Brain (organoid and tissue), 16 donors: ENCODE measurements at places on chromosomes 5 and 9.
A peak's percentile ranks its signal among the peaks of the same experiment; 100 is the strongest.

DNA sequence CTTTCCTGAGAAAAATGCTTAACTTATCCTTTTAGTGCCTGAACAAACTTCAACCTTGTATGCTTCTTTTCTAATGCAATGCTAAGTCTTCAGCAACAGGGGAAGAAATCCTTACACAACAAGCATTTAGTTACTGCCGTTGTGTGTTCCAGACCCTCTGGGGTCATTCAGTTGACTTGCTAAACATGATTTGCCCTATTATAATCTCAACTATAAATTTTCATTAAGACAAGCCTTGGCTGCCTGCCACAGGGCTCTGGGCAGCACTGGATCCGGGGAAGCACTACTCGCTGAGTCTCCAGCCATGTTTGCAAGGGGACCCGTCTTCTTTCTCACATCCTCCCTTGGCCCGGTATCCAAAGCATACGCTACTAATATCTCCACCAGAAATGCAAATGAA, 58.1 kb downstream of the PTCH1 start:
- no peak for DNase-seq

DNA sequence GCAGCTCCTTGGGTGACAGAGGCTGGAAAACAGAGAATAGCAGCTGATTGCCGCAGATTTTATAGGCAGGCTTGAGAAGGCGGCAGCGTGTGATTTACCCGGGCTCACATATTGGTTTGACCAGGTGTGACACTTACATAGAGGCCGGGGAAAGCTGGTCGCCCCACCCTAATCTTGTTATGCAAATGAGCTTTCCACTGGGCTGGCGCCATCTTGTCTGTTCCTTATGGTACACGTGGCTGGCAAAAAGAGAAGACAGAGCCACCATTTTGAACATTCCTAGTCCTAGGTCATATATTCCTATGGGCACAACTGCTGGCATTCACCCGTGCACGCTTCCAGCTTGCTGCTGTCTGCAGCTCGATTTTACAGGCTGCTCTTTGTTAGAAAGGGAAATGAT, 11.3 kb upstream of the SPZ1 start:
- DNase-seq = no peak

GRCh38 chr9:92408747-92409478, 4.5 kb upstream of the OGN start:
- no peak for DNase-seq

DNA sequence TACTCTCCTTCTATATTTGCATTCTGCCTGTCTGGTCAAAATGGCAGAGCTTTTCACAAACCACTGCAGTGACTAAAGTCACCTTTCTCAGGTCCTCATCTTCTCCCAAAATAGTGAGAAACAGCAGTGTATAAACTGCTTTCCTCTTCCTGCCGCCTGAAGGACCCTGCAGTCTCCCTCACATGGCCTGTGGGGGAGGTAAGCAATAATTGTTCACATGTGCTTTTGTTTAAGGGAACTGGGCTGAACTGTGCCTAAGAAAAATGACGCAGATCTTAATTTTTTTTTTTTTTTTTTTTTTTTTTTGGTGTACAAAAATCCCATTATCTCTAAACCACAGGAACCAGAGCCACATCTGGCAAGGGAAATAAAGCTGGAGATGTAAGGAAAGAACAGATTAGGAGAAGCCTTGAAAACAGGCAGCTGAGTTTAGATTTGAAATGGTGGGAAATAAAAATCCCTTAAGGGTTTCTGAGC, 131.7 kb upstream of the VLDLR start:
- DNase-seq = no peak

GRCh38 chr5:20000416-20000815, 12.4 kb upstream of the CDH18 start:
- DNase-seq = no peak

GRCh38 chr9:120324996-120325642, 254.8 kb downstream of the CDK5RAP2 start:
- peak; percentile 3 for DNase-seq

DNA sequence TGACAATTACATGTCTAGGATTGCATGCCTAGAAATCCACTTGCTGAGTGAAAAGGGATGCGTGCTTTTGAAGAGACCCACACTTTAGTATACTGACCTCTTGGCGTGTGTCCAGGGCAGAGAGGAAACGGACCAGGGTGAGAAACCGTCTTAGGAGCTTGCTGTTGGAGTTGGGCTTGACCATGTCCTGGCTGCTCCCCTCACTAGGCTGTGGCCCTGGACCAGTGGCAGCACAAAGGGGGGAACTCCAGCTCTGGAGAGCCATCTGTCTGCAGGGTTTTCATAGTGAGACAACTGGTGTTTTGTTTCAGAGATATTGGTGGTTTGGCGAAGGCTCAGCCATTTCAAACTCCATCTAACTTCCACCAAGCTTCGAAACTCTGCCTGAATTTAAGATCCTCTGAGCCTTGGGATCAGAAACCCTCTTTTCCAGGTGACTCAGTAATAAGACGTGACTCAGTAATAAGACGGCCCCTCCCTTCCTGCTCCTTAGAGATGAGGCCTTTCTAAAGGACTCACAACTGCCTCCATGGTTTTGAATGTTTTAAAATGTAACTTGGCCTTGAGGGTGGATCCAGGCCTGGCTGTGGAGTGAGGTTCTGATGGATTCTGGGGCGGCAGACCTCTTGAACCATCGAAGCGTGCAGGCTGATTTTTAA, 165.8 kb downstream of the MELK start:
- DNase-seq = no peak

- no peak for DNase-seq
Measured at GRCh38 chr5:37626266-37626665, 213.6 kb downstream of the GDNF start.

DNA sequence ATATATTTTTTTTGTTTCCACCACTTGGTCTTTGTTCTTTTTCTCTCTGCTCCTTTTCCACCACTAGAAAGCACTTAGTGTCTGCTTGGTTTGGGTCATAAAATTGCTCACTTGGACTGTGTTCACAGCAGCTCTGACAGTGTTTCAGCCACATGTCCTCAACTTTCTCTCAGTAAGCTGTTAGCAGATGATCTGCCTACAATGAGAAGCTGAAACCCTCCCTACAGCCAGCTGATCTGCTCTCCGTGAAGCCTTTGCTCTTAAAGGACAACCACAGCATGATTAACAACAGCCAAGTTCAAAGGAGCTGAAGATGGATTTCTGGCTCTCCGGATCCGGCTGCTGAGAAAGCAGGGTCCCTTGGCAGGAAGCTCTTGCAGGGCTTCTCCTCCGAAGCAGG, 31.6 kb downstream of the PRLR start:
- DNase-seq = peak; percentile 26

GRCh38 chr5:149011084-149011483, 51.8 kb downstream of the SH3TC2 start:
- no peak for DNase-seq

DNA sequence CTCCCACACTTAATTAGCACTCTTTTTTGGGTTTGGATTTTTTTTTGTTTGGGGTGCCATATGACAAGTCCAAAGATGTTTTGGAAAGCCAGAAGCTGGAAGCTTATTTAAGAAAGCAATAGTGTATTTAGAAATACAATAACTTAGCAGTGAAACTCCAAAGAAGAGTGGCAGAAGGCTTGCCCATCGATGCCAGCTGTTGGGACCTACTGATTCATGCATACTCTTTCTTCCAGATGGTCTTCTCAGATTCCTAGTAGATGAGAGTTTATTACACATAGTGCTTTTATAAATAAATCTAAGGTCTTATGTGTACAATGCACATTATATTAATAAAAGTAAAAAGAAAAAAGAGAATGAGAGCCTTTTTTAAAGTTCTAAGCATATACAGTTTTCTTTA, 374.6 kb downstream of the OSTF1 start:
- DNase-seq = no peak

DNA sequence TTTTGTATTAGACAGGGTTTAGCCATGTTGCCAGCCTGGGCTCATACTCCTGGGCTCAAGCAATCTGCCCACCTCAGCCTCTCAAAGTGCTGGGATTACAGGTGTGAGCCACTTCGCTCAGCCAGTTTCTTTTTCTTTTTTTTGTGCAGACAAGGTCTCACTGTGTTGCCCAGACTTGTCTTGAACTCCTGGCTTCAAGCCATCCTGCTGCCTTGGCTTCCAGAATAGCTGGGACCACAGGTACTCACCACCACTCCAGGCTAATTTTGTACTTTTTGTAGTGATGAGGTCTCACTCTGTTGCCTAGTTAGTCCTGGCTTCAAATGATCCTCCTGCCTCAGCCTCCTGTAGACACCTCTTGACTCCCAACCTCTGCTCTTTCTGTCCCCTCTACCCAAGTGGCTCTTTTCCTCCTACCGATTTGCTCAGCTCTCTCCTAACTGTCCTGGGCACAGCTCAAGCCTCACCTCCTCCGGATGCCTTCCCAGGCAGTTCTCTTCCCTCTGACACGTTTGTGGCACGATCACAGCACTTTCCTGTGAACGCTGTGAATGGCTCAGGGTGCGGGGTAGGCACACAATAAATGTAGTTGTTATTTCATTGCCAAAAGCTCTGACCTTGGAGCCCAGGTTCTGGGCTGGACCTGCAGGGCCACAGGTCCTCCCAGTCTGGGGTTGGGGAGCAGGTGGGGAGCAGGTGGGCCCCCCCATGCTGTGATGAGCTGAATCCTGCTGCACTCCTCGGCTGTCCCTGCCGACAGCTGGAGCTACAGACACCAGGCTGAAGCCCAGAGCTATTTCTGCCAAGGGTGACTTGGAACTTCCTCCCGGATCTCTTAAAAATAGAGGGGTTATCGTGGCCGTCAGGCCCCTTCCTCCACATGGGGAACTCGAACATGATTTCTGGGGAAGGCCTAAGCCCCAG, 23.9 kb downstream of the GFI1B start:
- no peak for DNase-seq

GRCh38 chr9:77534376-77535057, 113.6 kb downstream of the GNA14 start:
- DNase-seq = peak; percentile 30

- DNase-seq = no peak
Measured at GRCh38 chr9:28378231-28378630, 805.0 kb upstream of the C9orf72 start.

- no peak for DNase-seq
Measured at GRCh38 chr5:31534527-31535046, 2.5 kb downstream of the C5orf22 start.

DNA sequence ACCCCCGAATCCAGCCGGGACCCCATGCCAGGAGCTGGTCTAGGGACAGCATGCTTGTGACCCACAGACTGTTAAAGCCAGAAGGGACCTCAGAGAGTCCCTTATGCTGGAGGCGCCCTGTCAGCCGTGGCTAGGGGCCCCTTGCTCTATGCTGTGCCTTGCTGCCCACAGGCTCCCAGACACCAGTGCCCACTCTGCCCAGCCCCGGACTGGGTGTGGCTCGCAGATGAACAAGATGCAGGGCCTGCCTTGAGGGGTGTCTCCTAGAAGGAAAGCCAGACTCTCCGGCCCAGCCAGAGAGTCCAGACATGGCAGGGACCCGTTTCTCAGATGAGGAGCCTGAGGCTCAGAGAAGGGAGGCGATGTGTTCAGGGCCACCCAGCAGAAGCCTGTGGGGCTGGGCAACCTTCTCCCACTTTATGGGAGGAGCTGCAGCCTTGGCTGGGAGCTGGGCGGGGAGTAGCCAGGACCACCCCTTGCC, 85.7 kb downstream of the LMX1B start:
- DNase-seq = no peak

- no peak for DNase-seq
Measured at GRCh38 chr9:107016383-107016782, 153.4 kb downstream of the ZNF462 start.
